ENCODE measurements at places on chromosomes 3 and 15.

DNA sequence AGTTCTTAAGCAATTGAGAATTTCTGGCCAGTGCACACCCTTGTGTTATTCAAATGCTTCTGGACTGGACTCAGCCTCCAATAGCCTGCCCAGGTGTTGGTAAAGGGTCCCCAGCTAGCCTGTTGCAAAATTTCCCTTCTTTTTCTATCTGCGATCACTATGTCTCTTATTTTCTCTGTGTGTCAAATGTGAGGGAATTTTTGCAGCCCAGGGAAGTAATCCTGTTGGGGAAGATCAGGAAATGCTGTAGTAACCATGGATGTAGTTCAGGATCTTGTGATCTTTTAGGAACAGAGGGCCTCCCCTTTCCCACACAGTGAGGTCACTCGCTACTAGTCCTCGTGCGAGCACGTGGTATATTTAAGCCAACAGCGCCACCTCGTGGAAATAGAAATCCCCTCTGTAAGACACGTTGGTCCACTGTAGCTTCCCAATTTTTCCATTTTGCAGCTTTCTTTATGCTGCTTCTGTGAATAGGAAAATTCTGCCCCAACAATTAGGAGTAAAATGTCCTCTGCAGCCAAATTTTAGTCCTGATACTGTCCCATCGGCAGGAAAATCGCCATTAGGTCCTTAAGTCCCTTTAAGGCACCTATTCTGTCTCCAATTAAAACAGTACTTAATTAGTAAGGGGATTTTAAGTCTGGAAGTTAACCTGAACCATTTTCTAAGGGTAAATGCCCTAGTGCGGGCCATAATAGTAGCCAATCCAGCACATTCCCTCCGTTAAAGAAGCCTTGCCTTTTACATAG, 4.0 kb upstream of the SMCO1 start:
- DNase-seq = peak; percentile 46

- DNase-seq = no peak
These were observed 14.9 kb downstream of the KBTBD12 start for GRCh38 chr3:127929818-127930413.

- no peak for DNase-seq
These were observed 85.6 kb upstream of the PIAS1 start for GRCh38 chr15:67968564-67968963.

- DNase-seq = no peak
These were observed 5.5 kb upstream of the PSMD6 start for GRCh38 chr3:64028754-64029153.

DNA sequence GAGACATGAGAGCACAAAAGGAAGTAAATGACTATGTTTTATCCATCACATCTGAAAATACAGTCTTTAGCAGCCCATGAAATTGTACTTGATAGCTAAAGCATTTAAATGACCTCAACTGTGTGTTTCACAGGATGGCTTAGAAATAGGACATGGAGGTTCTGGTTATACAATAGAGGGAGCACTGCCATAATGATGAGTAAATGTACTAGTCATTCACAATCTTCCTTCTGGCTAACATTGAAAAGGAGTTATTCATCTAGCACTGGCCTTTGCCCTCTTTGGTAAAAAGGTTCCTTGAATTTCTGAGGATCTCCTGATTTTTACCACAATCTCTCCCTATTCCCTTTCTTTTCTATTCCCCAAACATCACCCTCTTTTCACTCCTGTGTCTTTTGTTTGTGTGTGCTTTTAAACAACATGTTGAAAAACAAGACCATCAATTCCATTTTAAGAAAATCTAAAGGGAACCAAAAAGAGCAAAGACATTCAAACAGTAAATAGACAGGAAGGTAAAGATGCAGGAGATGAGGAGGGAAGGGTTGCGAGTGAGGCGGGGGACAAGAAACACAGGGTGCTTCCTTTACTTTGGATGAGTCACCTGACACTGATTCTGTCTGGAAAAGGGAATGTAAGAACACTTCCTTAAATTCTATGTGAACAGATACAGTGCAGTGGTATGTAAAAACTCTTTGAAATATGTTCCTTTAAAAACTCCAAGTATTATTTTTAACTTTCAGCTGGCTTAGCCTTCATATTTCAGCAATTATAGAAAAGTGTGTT, 619.0 kb downstream of the MECOM start:
- no peak for DNase-seq

DNA sequence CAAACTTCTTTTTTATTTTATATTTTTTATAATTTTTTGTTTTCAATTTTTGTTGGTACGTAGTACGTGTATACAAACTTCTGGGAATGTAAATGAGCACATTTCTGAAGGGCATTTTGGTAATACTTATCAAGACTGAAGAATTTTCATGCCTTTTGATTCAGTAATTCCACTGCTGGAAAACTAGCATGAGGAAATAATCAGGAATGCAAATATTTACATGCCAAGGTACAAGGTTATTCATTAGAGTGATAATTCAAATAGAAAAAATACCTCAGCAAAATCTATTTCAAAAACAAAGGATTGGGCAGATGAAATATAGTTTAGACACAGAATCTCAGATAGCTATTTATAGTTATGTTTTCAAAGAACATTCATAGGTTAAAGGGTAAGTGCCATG, 128.7 kb downstream of the DMXL2 start:
- DNase-seq = no peak

- peak; percentile 1 for DNase-seq
These were observed 67.3 kb downstream of the MORC1 start for GRCh38 chr3:109050591-109051167.

GRCh38 chr15:31260646-31261265, 65.9 kb upstream of the KLF13 start:
- no peak for DNase-seq

- no peak for DNase-seq
These were observed 76.9 kb upstream of the RPL32 start for GRCh38 chr3:12918231-12918630.

GRCh38 chr3:99949956-99950670, 132.5 kb downstream of the CMSS1 start:
- no peak for DNase-seq

GRCh38 chr15:101641129-101641764, 10.9 kb downstream of the TM2D3 start:
- peak; percentile 36 for DNase-seq

GRCh38 chr3:114451051-114451451, 157.2 kb downstream of the TIGIT start:
- DNase-seq = no peak

GRCh38 chr3:11541321-11542303, 102.1 kb downstream of the VGLL4 start:
- DNase-seq = no peak

- DNase-seq = no peak
These were observed 120.9 kb downstream of the BDH1 start for GRCh38 chr3:197434830-197435229.

DNA sequence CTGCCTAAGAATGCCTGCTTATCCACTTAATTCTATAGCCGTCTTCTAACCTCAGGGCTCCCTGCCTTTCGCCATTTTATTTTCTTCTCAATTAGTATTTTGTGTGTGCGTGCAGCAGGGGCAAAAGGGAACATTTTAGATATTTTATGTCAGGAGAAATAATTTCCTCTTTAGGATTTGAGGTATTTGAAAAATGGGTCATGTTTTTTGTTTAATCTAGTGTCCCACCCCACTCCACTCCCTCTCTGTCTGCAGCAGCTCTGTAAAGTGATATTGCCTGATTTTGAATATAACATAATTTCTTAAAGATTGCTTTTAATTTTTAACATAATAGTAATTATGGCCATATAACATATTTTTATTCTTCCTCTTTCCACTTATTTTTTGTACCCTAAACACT, 593.2 kb upstream of the DPPA4 start:
- no peak for DNase-seq

GRCh38 chr3:27943106-27943505, 221.0 kb upstream of the EOMES start:
- no peak for DNase-seq

GRCh38 chr15:68385671-68386586, 46.0 kb downstream of the ITGA11 start:
- no peak for DNase-seq

DNA sequence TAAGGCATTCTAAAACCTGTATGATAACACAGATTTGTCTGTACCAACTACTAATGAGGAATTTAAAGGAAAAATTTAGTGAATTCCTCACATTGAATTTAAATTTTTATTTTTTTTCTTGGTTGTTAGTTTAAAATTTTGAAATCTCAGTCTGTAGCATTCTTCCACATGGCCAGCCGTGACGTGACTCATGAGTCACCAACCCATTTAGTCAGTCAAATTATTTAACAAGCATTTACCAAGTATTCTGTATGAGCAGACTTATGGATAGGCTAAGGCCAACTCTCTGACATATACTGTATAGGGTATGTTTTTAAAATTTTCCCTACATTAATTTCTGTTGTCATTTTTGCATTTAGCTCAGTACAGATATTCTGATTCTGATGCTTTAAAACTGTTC, 112.9 kb downstream of the CNTN4 start:
- no peak for DNase-seq

DNA sequence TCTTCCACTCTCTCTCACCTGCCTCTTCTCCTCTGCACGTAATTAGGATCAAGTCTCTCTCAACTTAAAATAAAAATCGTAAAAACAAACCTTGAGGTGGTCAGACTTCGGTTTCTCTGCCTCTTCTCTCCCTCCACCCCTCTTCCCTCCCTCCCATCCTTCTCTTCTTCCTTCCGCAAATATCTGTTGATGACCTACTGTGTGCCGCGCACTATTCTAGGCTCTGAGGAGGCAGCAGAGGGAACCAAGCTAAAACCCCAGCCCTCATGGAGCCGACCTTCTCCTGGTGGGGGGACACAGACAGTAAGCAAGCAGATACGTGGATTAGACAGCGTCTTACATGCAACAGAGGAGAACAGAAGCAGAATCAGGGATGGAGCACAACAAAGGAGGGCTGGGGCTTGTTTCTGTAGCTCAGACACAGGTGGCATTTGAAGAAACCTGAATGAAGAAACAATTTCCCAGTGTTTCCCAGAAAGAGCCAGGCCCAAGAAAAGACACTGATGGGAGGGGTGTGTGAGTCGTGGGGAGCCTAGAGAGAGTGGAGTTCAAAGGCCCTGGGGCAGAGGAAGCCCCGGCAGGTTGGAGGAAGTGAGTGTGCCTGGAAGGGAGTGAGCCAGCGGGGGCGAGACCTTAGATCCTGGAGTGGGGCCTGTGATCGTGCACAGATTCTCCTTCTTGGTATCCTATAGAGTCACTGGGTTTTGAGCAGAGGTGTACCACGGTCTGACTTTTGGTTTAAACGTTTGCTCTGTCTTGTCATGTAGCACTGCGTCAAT, 80.5 kb downstream of the TOP2B start:
- no peak for DNase-seq

- no peak for DNase-seq
These were observed 540.1 kb downstream of the UNC13C start for GRCh38 chr15:54518156-54518882.

GRCh38 chr15:43102187-43102586, 3.7 kb downstream of the UBR1 start:
- DNase-seq = no peak

DNA sequence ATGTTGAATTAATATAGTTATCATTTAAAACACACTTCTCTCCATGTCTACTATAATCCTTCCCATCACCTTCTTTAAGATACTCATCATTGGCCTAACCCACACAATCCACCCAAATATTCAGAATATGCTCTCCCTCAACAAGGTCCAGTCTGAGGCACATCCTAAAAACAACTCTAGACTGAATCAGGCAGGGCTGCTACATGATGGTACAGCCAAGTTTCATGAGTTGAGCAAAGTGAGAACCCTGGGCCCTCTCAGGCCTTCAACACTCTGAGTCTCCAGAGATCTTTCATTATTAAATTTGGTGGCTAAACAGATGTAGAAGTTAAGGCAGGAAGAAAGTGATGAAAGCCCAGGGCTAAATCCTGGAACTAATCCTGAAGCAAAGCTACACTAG, 16.2 kb downstream of the ZNF148 start:
- no peak for DNase-seq

DNA sequence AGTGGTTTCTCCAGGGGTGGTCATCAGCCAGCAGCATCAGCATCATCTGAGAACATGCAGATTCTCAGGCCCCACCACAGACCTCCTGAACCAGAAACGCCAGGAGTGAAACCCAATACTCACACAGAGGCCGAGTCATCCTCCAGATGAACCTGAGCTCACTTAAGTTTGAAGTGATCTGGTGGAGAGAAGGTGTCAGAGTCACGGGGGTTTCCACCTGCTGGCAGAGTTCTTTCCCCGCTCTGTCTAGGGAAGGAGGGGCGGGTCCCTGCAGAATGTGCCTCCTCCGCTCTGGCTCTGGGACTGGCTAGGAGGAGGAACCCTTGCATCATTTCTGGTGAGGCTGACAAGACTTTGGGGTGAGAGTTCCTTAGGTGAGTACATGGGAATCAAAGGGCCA, 13.3 kb upstream of the KIF23 start:
- DNase-seq = peak; percentile 28

DNA sequence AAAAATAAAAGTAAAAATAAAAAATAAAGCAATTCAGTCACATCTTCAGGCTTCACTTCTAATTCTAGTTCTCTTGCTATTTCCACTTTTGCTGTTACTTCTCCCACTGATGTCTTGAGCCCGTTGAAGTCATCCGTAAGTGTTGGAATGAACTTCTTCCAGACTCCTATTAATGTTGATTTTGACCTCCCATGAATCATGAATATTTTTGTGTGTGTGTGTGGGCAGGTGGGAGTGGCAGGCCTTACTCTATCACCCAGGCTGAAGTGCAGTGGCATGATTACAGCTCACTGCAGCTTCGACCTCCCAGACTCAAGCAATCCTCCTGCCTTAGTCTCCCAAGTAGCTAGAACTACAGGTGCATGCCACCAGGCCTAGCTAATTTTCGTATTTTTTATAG, 10.7 kb downstream of the USP4 start:
- DNase-seq = no peak

- DNase-seq = no peak
These were observed 201.4 kb downstream of the UBE3A start for GRCh38 chr15:25237291-25237978.

- no peak for DNase-seq
These were observed 3.4 kb downstream of the RNU6-1 start for GRCh38 chr15:67836477-67836876.

GRCh38 chr3:71733319-71733718, 8.1 kb upstream of the EIF4E3 start:
- DNase-seq = no peak

DNA sequence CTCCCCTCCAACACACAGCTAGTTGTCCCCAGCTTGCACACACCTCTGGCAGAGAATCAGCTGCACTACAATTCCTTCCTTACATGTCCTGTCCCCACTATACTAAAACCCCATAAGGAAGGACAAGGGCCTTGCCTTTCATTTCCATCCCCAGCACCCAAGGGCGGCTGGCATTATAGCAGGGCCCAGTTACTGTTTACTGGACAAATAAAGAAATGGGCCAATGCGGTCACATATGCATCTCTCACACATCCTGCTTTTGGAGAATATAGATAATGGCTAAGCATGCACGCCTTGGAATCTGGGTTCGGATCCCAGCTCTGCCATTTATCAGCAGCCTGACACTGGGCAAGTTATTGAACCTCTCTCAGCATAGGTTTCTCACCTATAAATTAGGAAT, 99.1 kb downstream of the DAPK2 start:
- no peak for DNase-seq
